ENCODE measurements at places on chromosomes 13 and 19.

- no peak for DNase-seq
Observed at GRCh38 chr13:66359910-66360552, 870.1 kb downstream of the PCDH9 start.

- no peak for DNase-seq
Observed at GRCh38 chr19:19744641-19745040, 11.7 kb upstream of the ZNF14 start.

DNA sequence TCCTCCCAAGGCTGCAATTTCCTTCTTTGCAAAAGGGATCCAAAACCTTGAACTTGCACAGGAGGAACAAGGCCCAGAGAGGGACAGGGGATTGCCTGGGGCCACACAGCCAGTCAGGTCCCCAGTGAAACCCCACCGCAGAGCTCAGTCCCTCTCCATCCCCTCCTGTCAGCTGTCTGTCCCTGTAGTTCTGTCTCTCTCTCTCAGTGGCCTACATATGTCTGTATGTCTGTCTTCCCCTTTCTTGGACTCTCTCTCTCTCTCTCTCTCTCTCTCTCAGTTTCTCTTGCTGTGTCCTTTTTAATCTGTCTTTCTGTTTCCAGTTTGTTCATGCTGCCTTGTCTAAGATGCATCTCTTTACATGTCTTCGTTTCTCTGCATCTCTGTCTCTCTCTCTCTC is 11.5 kb downstream of the CEACAM19 start:
- no peak for DNase-seq

- no peak for DNase-seq
Observed at GRCh38 chr13:63044589-63045313, 1629.1 kb upstream of the PCDH20 start.

GRCh38 chr13:27201661-27202060 is 30.1 kb upstream of the USP12 start:
- no peak for DNase-seq

- DNase-seq: peak; percentile 61
Observed at GRCh38 chr13:67119481-67119894, 110.6 kb downstream of the PCDH9 start.

All from GM03348 (cell line).